ENCODE measurements at places on chromosomes 7 and 10. TPM values are rescaled to one million over a fixed set of nuclear protein-coding genes. Genes with fewer than 3 reads are reported as not detected.

DNA sequence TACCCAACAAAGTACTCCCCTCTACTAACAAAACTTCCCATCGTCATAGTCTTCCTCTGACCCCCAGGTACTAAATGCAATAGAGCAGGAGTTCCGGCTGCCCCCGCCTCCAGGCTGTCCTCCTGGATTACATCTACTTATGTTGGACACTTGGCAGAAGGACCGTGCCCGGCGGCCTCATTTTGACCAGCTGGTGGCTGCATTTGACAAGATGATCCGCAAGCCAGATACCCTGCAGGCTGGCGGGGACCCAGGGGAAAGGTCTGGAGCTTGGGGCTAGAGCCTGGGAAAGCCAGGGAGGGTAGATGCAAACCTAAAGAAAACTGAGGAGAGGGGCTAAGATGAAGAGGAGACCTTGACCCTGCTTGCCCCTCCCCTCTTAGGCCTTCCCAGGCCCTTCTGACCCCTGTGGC, 15.3 kb downstream of the EPHB6 start:
- H3K4me1 ChIP-seq, result no peaks in the 10 kb centered on the region
- H3K4me3 ChIP-seq, result no peak overlapping the region
- H3K36me3 ChIP-seq, result no peaks in the 10 kb centered on the region
- no peak overlapping the region for H3K27ac ChIP-seq

Gene ASZ1
- total RNA-seq, result not detected

Gene WDR91
- total RNA-seq, result 29.1 TPM

- H3K27ac ChIP-seq, result no peak overlapping the region
- no peaks in the 10 kb centered on the region for H3K27me3 ChIP-seq
- no peaks in the 10 kb centered on the region for H3K36me3 ChIP-seq
- no peak overlapping the region for H3K4me3 ChIP-seq
Measured at GRCh38 chr7:22320416-22320815, 36.5 kb downstream of the RAPGEF5 start.

Gene CPA5
- total RNA-seq, result not detected

Gene HOXA10
- not detected for total RNA-seq

Gene OR2A1
- total RNA-seq, result not detected

Gene OR6B1
- not detected for total RNA-seq

GRCh38 chr7:105256761-105257231, 131.9 kb downstream of the SRPK2 start:
- DNase-seq, result no peak
- no peak overlapping the region for H3K27ac ChIP-seq
- peaks cover 37% of the 10 kb centered on the region for H3K4me1 ChIP-seq
- no peak overlapping the region for H3K4me3 ChIP-seq

Gene AGR2
- total RNA-seq, result not detected

- no peaks in the 10 kb centered on the region for H3K36me3 ChIP-seq
- no peaks in the 10 kb centered on the region for H3K27me3 ChIP-seq
- DNase-seq, result no peak
- no peaks in the 10 kb centered on the region for H3K4me1 ChIP-seq
Measured at GRCh38 chr7:48839108-48839507, 85.2 kb upstream of the CDC14C start.

Gene KLLN
- 1.0 TPM for total RNA-seq

Gene PON1
- total RNA-seq, result not detected

GRCh38 chr7:14073543-14073942, 84.1 kb upstream of the ETV1 start:
- no peak for DNase-seq
- no peaks in the 10 kb centered on the region for H3K4me1 ChIP-seq
- H3K4me3 ChIP-seq, result no peak overlapping the region
- no peak overlapping the region for H3K27ac ChIP-seq

DNA sequence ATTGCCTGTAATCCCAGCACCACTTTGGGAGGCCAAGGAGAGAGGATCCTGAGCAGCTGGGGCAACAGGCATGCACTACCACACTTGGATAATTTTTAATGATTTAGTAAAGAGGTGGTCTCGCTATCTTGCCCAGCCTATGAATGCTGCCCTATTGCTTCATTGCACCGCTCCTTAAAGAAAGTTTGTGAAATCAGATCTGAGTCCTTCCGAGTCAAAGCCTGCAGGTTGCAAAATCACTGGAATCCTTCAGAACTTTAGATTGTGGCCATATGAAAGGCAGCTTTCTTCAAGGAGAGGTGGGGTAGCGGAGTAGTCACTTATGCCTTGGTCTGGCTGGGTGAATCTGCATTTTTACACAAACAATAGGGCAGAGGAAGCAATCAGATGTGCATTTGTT, 166.3 kb downstream of the ARHGAP12 start:
- H3K27ac ChIP-seq, result no peak overlapping the region
- H3K4me3 ChIP-seq, result no peak overlapping the region
- no peaks in the 10 kb centered on the region for H3K27me3 ChIP-seq
- H3K4me1 ChIP-seq, result peaks cover 10% of the 10 kb centered on the region
- H3K36me3 ChIP-seq, result no peaks in the 10 kb centered on the region

Gene PPIA
- total RNA-seq, result 677 TPM

All from CD4-positive, alpha-beta memory T cell (primary cell).